Neuronal stem cell (in vitro differentiated cells): ENCODE measurements at places on chromosomes 5 and 9.

DNA sequence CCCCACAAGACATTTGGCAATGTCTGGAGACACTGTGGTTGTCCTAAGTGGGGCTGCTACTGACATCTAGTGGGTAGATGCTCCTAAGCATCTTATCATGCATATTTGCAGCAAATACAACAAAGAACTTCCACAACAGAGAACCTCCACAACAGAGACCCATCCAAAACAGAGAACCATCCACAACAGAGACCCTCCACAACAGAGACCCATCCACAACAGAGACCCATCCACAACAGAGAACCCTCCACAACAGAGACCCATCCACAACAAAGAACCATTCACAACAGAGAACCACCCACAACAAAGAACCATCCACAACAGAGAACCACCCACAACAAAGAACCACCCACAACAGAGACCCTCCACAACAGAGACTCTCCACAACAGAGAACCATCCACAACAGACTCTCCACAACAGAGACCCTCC lies 32.8 kb downstream of the ARPC5L start:
- DNase-seq, result no peak

DNA sequence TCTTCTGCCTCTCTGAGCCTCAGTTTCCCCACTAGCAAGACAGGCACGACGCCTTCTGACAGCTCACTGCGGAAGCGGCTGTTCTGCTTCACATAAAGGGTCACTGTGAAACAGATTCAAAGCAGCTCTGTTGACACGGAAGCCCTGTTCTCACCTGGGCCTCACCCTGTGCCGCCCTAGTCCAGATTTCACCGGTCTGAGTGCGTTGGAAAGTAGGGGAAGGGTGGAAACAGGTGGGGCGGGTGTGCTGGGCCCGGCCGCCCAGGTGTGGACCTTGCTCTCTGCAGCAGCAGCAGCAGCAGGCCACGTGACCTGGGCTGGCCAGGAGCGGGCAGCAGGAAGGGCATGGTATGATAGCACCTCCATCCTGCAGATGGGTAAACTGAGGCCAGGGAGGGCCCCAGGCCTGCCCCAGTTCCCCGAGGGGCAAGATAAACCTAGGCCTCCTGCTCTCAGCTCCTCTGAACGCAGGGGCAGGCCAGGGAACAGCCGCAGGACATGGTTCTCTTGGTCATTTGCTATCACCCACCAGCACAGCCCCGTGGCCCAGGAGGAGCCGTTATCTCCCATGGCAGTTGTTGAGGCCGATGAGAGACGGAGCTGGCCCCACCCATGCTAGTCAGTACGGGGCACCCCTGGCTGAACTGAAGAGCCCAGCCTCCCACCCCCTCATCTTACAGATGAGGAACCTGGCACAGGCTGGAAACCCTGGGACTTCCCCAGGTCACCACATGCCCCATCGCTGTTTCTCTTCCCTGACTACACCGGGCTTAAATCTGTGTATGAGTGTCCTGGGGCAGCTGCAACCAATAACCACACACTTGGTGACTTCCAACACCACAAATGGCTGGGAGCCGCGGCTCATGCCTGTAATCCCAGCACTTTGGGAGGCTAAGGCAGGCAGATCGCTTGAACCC lies 12.1 kb downstream of the PTGES2 start:
- DNase-seq, result no peak

DNA sequence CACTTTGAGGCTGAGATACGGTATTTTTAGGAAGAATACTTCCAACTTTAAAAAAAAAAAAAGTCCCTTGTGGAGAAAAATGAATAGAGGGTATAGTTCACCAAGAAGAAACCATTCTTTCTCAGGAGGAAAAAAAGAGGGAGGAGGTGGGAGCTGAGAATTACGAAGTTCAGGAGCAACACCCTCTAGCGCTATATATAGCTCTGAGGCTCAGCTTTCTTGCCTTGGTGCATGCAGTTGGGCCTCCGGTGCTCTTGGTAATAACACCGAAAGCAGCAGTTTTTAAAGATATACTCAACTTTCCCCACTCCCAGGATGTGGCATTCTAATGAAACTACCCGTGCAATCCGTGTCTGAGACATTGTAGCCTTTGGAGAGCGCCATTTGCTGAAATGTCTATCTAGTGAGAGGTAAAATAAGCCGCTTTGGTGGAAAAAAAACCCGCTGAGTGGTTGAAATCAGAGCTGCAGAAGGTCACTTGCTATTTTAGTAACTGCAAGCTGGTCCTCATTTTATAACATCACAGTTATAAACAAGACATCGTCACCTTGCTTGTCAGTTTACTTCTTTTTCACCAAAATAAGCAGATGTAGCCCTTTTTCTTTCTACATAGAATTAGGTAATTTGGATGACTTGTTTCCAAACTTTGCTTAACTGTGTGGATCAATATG lies 156.4 kb downstream of the RORB start:
- DNase-seq, result no peak

DNA sequence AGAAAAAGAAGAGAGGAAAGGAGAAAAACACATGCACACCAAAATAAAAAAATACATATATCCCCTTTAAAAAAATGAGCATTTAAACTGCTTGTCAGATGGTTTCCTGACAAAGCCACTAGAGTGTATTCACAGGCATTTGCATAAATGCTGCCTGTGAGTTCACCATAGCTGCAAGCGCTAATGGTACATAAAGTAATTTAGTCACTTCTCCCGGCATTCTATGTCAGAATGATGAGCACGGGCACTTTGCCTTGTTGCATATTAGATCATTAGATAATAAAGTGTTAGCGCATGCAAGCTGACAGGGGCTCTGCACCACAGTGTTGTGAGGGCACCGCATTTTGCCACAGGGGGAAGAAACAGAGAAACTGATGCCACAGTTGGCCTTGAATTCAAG lies 280.6 kb downstream of the EBF1 start:
- no peak for DNase-seq

GRCh38 chr5:111856876-111857466 lies 100.0 kb upstream of the NREP start:
- no peak for DNase-seq

- DNase-seq, result no peak
Observed at GRCh38 chr5:74406844-74407243, 233.7 kb downstream of the ENC1 start.
